Stimulated activated CD8-positive, alpha-beta memory T cell treated with anti-CD3 and anti-CD28 coated beads, Interleukin-2, amount 100 ng/mL, for 1 hour (primary cell): ENCODE measurements at places on chromosomes 2 and 18.

- no peak for DNase-seq
Observed at GRCh38 chr2:85659324-85659981, 8.5 kb downstream of the SFTPB start.

- no peak for DNase-seq
Observed at GRCh38 chr18:4801151-4801550, 346.0 kb upstream of the DLGAP1 start.

- DNase-seq = no peak
Observed at GRCh38 chr18:23578067-23578701, 8.1 kb downstream of the NPC1 start.

DNA sequence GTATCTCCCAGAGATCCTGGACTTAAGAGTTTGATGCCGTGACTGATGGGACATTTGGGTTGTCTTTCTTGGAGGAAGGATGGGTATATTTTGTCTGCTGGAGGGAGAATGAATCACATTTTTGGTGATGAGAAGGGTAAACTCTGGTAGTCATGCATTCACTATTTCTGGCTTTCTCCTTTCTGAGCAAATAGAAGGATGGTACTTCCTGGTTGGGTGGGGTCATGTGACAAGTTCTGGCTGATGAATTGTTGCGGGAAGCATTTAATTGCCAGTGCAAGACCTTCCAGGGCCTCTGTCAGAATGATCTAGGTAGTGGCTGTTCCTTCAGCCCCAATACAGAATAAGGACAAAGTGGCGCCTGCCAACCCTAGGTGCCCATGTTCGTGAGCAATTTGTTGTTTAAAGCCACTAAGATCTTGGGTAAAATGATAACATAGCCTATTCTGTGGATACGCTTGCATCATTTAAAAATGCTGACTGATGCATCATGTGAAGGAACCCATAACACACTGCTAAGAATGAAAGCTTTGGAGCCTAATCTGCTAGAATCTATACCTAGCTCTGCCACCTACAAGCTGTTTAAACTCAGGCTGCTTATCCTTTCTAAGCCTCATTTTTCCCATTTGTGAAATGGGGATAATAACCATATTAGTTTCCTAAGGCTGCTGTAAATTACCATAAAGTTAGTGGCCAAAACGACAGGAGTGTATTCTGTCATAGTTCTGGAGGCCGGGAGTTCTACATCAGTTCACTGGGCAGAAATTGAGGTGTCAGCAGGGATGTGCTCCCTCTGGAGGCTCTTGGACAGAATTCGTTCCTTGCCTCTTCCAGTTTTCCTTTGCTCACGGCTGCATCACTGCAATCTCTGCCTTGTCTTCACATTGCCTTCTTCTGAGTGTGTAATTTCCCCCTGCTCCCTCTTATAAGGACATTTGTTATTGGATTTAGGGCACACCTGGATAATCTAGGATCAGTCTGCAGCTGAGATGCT, 281.3 kb downstream of the AGPS start:
- DNase-seq = no peak

- no peak for DNase-seq
Observed at GRCh38 chr2:62722679-62723078, 17.2 kb downstream of the EHBP1 start.

- DNase-seq = no peak
Observed at GRCh38 chr2:12970861-12971260, 254.1 kb downstream of the TRIB2 start.

GRCh38 chr18:44765456-44765855, 84.8 kb downstream of the SETBP1 start:
- no peak for DNase-seq

DNA sequence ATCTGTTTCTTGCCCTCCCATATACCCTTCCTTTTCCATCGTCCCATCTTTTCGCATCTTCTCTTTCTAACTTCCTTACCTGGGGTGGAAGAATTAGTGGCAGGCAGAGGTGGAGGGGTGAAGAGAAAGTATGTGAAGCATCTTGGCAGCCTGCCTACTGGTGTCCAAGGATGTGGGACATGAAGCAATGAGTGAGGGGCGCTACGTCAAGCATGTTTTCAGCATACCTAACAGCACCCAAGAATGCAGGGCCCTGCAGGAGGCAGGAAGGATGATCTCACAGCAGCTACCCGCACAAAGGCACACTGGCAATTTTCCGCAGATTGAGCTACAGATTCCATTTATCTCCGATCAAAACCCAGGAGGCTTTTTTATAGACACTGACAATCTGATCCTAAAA, 42.2 kb downstream of the METTL4 start:
- no peak for DNase-seq

DNA sequence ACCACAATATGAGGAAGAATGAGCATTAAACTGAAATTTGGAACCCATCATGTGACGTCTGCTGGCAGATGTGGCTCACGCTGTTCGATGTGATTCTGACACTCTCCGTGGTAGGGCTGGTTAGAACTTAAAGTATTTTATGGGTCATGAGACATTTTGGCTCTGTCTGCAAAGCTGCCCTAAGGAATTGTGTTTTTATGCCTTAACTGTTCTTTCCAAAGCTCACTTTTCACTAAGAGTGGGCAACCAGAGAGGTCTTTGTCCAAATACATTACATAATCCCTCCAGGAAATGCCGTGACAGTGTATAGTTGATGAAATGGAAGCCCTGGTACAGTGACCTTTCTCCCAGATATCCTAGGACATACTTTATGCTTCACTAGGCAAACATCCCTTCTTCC, 119.1 kb downstream of the AQP4 start:
- DNase-seq = no peak

- DNase-seq = no peak
Observed at GRCh38 chr18:38941711-38942561, 1376.3 kb upstream of the CELF4 start.

DNA sequence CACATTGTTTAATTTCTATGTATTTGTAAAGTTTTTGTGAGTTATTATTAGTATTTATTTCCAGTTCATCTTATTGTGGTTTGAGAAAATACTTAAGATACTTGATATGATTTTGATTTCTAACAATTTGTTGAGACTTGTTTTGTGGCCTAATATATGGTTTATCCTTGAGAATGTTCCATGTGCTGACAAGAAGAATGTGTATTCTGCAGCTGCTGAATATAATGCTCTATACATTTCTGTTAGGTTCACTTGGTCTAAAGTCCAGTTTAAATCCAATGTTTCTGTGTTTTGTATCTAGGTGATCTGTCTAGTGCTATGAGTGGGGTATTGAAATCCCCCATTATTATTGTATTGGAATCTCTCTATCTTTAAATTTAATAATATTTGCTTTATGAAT, 201.3 kb downstream of the FSIP2 start:
- DNase-seq = no peak

GRCh38 chr2:136770384-136770783, 5.0 kb downstream of the THSD7B start:
- no peak for DNase-seq

GRCh38 chr2:101329026-101329425, 20.5 kb upstream of the RNF149 start:
- DNase-seq = no peak

DNA sequence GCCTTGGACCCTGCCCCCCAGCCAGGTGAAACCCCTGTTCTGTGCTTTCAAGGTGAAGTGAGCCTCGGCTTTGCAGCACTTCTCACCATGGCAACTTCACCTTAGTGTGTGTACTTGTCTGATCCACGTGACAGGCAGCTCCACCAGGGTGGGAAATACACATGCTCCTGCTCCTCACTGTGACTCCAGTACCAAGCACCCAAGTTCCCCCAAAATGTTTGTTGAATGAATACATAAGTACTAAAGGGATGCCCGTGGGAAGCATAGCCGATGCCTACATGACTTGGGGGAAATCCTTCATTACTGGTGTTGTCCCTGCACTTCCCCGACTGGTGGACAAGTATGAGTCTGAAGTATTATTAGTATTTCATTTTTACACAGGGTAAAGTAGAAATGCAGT, 41.8 kb upstream of the GBX2 start:
- DNase-seq = no peak

GRCh38 chr2:86825693-86826381, 35.1 kb upstream of the CD8A start:
- DNase-seq = no peak

DNA sequence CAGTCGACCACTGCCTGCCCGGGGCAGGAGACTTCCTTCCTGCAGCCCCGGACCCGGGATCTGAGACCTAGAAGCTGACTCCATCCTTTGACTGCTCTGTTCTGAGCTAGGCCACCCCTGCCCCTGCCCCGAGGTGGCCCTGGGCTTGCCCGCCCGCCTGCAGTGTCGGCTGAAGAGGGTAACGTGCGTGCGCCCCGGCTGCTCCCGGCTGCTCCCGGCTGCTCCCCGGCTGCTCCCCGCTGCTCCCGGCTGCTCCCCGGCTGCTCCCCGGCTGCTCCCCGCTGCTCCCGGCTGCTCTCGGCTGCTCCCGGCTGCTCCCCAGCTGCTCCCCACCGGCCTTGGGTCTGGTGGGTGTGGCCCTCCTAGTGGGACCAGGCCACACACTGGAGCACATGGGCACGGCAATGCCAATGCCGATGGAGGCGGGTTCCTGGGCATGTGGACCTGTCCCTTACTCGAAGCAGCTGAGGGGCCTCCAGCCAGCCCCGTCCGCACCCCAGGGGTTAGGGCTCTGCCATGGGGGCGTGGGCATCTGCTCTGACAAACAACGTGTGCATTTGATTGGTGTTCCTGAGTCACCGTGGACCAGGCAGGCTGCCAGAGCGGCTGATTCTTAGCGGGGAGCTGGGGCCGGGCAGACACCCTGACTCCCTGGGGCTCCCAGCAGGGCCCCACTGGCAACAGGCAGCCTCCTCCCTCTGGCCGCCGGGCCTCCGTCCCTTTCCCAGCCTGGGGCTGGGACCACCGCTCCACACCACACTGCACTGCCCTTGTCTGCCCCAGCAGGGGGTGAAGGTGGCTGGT, 2.0 kb upstream of the GAL3ST2 start:
- no peak for DNase-seq

GRCh38 chr18:73900106-73900835, 247.4 kb downstream of the FBXO15 start:
- DNase-seq = no peak

- DNase-seq = no peak
Observed at GRCh38 chr2:218875692-218876246, 4.9 kb upstream of the WNT10A start.

DNA sequence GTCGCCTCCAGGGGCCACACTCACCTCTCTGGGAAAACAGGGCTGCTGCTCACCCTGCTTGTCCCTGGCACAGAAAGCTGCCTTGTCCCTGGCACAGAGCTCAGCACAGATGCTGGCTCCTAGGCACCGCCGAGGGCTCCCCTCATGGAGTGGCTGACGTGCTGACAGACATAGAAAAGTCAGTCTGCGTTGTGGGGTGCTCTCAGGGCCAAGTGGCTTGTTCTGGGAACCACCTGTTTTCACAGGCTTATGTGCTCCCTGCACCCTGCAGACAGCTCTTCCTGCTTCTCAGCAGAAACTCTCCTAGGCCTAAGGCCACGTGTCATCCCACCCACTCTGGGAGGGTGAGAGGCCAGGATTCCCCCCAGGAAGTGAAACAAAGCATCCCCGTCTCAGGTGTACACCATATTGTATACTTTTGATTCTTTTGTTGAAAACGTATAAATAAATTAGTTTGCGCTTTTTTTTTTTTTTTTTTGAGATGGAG, 84.7 kb upstream of the TMEM200C start:
- no peak for DNase-seq

GRCh38 chr2:219453671-219454590, 19.3 kb downstream of the SPEG start:
- DNase-seq = no peak

DNA sequence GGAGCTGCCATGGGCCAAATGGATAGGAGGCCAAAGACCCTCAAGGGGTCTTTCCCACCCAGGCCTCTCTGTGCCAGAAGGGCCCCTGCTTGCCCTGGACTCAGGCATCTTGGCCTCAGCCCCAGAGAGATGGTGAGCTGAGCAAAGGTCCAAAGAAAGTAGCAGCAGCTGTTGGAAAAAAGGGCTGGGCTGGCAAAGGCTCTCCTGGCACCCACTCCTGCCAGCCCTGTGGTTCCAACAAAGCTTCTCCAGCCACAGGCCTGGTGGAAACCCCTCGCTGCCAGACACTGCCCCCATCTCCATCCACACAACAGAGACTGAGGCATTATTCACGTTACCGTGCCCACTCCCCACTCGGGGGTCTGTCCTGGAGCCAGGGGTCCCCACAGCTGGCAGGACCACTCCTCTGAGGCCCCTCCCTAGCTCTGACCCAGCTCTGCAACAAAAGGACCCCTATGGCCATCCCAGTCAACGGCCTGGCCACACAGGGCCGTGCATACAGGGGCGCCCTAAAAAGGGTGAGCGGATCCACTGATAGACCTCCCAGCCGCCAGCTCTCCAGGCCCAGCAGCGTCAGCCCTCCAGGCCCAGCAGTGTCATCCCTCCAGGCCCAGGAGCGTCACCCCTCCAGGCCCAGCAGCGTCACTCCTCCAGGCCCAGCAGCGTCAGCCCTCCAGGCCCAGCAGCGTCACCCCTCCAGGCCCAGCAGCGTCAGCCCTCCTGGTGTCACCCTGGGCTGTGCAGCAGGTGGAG, 10.1 kb downstream of the BIN1 start:
- DNase-seq = no peak

- no peak for DNase-seq
Observed at GRCh38 chr2:54274781-54275242, 18.8 kb upstream of the TSPYL6 start.

DNA sequence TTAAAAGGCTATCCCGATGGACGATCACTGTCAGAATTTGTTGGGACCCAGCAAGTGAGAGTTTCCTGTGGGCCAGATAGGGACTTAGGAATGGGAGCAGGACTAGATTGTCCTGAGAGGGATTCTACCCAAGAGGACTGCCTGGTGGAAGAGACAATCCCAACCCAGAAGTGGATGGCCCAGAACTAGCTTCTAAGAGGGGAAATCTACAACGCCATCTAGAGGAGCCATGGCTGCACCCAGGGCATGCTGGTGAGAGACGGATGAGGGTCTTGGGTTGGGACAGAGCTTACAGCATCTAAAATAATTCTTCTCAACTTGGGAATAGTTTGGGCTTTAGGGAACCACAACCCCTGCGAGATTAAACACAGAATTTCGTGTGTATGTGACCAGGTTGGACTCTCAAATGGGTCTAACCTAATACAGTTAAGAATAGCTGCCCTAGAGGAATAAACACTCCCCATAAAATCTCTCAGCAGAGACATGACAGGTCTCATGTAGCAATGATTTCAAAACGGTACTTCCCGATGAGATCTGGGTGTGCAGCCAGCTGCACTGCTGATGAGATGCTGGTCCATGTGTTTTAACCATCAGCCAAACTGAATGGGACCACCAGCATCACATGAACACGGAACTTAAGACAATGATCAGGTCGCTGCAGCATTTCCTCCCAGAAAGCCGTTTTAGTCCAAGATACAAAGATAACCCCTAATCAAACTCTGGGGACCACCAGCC, 50.8 kb downstream of the CCBE1 start:
- no peak for DNase-seq

- no peak for DNase-seq
Observed at GRCh38 chr18:62558015-62558663, 35.3 kb downstream of the ZCCHC2 start.

DNA sequence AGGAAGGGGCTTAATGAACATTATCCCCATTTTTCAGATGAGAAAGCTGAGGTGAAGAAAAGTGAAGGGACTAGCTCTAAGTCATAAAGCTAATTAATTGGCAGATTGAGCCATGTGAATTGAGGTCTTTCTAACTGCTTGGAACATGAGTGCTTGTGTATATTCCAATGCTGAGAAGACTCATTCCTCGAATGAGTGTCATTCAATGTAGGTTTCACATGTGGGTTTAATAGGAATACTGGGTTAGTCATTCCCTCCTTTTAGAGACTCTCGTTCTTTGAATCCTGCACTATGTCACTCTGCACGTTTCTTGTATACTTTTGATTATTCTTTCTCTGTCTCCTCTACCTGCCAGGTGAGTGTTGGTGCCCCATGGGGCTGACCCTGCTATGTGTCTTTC, 218.2 kb downstream of the HRH4 start:
- no peak for DNase-seq

GRCh38 chr2:2286592-2286991, 44.5 kb downstream of the MYT1L start:
- no peak for DNase-seq
